ENCODE measurements at places on chromosomes 1 and 21.

- DNase-seq = no peak
Observed at GRCh38 chr1:30808067-30808662, 50.6 kb upstream of the LAPTM5 start.

- DNase-seq = no peak
Observed at GRCh38 chr21:39115576-39116235, 67.5 kb downstream of the PSMG1 start.

DNA sequence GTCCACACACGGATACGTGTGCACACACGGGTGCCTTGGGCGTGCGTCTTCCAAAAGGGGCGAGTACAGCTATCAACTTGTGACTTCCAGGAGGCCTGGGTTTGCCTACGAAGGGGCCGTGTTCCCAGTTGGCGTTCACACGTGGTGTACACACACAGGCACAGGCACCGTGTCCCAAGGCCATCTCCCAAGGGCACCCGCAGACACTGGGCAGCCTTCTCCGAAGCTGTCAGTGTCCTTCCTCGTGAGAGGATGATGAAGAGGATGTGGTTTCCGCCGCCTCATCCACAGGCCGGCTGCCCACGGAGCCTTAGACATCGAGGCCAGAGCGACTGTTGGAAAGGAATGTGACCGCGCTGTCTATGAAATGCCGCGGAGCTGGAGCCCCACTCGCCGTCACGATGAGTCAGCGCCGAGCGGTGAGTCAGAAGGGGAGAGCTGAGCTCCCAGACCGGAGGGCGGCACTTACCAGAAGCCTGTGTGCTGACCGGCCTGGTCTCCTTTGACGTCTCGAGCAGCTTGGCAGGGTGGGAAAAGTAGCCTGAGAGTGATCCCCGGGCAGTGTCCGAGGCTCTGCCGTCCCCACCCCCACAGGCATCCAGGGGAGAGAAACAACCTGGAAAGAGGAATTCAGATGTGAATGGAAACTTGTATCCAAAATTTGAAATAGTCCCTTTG, 141.4 kb upstream of the ARHGEF16 start:
- DNase-seq = peak; percentile 96

DNA sequence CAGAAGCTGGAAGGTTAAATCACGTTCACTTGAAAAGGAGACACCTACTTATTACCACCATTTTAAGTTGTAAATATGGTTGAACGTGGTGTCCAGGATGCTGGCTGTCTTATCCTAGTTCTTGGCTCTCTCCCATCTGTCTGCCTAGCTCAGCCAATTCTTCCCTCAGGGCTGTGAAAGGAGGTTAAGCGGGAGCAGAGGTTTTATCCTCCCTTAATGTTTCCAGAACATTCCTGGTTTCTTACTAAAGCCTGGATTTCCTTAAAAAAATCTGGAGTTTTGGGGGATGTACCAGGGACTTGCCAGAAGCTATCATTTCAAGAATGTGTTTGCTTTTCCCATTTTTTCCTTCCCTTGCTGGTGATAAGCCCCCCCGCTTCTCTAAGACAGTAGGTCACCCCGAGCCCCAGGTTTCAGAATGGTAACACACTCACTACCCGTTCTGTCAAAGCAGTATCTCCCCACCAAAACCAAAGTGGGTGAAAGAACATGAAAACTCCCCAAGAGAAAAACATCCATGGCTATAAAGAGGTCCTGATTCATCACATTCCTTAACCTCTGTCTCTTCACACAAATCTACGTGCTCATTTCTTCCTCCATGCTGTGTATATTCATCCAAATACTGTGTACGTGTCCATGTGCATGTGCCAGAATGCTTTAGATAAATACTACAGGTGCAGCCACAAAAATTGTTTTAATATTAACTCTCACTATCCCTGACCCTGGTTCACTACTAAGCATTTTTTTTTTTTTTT, 114.7 kb downstream of the MAP3K21 start:
- no peak for DNase-seq

GRCh38 chr1:201502511-201502857, 4.4 kb downstream of the CSRP1 start:
- no peak for DNase-seq

- DNase-seq = no peak
Observed at GRCh38 chr1:3271866-3272265, 182.6 kb upstream of the ARHGEF16 start.

GRCh38 chr1:180802813-180803212, 109.9 kb upstream of the KIAA1614 start:
- no peak for DNase-seq

- no peak for DNase-seq
Observed at GRCh38 chr1:239321877-239322276, 64.5 kb upstream of the CHRM3 start.

DNA sequence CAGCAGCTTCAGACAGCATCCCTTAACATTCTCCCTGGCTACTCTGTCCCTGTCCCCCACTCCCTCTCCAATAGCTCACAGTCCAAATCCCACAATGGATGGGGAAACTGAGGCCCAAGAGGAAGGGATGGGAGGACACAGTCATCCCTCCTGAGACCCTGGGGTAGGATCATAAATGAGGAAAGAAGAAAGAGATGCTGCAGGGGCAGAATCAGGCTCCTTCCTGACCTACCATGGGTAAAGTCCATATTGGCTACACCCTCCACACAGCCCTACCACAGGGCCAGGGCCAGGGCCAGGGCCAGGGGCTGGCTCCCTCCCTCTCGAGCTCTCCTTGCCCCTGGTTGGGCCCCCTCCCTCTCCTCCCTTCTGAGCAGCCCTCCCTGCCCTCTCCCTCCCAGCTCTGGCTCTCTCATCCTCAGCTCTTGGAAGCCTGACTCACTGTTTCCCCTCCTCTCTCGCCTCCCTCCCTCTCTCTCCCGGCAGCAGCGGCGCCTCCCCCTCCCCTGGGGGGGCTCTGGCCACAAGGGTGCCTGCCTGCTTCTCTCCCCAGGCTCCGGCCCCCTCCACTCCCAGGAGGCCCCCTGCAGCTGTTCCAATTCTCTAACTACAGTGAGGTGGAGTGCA, 4.9 kb downstream of the AHDC1 start:
- no peak for DNase-seq

DNA sequence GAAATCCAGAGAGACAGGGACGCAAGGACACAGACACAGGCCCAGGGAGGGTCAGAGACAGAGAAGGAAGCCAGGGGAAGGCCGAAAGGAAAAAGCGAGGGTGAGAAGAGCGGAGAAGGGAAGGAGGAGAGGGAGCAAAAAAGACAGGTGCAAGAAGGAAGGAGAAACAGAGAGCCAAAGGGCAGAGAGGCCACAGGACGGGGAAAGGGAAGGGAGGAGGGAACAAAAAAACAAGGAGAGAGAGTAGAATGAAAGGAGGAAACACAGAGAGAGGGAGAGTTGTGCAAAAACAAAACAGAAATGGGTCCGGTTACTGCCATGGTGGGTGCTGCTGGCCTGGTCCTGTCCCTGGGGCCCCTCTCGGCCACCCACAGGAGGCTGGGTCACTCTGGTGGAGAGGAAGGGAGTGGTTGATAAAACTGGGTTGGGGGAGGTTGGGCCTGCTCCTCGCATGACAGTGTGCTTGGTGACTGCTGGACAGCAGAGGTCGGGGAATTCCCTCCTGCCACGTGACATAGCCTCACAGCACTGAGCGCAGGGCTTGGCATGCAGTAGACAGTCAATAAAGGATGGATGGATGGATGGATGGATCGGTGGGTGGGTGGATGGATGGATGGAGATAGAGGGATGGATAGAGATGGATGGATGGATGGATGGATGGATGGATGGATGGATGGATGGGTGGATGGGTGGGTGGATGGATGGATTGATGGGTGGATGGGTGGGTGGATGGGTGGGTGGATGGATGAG, 64.8 kb downstream of the RAP1GAP start:
- DNase-seq = no peak

DNA sequence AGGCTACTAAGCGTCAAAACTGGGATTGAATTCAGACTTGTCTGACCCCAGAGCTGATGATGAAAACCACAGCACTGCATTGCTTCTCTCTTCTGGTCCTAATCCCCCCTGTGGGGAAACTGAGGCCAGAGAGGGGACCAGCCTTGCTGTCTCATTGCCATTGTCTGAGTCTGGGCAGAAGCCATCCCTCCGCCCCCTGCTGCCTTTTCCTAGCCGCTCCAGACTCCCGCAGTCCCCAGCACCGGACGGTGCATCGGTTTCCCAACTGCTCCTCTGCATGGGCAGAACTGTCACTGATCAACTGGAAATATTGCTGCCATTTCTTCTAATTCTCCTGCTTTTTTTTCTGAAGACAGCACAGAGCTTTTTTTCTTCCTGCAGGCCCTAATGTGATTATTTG, 157.4 kb downstream of the ACTL8 start:
- DNase-seq = no peak

DNA sequence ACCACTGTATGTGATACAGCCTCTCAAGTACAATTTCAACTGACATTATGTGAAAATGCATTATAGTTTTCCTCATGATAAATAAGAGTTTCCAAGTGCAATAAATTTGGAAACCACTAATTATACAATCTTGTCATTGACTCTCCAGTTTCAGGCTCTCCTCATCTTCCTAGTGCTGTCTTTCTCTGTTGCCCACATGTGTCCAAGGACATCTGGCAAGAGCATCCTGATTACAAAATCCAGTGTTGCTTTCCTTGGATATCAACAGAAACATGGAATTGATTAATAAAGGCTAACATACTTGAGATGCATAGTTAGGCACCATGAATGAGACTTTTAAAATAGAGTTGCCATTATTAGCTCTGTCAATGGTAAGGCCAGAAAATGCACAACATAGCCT, 15.6 kb upstream of the MAP10 start:
- no peak for DNase-seq

DNA sequence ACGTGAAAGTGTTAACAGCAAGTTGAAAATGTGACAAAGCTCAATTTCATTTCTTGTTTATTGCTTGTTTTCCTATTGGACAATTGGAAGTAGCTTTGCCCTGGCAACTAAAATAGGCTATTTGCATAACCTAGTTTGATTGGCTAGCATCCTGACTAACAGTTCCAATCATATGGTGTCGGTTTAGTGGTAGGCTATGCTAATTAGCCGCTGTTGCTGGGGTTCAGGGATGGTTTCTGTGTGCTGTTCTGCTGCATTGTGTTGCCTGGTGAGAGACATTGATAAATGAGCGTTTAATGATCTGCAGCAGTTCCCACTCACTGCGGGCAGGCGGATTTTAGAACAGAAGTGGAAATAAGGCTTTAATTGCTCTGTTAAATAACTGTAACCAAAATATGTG, 68.5 kb downstream of the DYRK1A start:
- DNase-seq = peak; percentile 80

DNA sequence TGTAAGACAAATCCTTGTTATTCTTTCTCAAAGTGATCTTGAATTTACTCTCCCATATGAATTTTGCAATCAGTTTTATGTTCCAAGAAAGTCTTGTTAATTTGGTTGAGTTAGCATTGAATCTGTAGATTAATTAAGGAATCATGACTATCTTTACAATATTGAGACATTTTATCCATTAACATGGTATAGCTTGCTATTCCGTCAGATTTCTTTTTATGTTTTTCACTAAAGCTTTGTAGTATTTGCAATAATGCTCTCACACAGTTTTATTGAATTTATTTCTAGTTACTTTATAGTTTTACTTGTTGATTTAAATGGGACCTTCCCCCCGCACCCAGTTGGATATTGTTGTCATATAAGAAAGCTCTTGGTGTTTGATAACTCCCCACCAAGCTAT, 5.8 kb upstream of the EDARADD start:
- DNase-seq = no peak

GRCh38 chr1:1161078-1161682, 12.5 kb upstream of the TTLL10 start:
- no peak for DNase-seq

GRCh38 chr21:39153373-39153772, 29.9 kb downstream of the PSMG1 start:
- no peak for DNase-seq

DNA sequence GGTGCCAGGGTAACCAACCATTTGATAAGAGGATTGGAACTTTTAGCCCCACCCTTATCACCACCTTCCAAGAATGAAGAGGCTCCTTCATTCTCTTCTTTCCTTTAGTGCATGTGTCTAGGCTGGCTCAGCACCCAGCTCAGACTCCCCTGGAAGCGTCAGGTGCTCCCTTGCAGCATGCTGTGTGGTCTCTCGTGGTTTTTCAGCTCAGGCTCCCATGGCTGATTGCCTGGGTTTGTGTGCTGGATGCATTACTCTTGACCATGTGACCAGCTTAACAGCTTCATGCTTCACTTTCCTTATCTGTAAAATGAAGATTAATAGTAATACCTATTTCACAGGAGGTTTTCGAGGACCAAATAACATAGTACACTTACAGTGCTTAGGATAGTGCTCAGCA, 198.4 kb downstream of the HHAT start:
- no peak for DNase-seq

- DNase-seq = no peak
Observed at GRCh38 chr21:36132696-36133095, 2.2 kb upstream of the CBR3 start.

DNA sequence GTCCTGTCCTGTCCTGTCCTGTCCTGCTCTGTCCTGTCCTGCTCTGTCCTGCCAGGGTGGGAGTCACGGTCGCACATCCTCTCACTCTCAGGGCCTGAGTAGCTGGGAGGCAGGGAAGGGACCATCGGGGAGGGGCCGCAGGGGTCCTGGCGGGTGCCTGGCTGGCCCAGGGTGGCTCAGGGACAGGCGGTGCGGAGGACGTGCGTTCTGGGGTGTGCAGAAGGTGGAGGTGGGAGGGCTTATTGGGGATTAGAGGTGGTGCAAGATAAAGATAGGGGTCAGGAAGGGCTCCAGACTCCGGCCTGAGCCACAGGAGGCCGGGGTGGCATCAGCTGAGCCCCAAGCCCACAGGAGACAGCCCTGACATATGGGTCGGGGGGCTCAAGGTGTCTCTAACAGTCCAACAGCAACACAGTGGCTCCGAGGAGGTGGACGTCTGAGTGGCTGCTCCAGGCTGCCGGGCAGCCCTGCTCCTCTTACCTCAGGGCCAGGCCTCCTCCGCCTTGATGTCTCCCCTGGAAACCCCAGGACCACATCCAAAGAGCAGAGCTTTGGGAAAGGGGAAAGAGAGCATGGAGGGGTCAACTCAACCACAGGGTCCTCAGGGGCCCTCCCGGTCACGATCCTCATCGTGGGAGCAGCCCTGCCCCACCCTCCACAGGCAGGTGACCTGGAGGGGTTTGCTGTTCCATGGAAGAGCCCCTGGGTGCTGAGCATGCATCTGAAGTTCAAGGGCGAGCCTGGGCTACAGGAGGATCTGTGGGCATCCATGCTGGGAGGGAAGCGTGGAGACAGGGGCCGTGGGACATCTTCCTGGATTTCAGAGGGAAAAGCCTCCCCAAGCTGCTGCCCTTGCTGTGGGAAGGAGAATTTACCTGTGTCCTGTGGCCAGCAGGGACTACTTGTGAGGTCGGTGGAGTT, 39.6 kb upstream of the ADARB1 start:
- no peak for DNase-seq
